Activated CD4-positive, alpha-beta memory T cell treated with anti-CD3 and anti-CD28 coated beads for 36 hours (primary cell): ENCODE measurements at places on chromosomes 6 and 20. TPM values are rescaled to one million over a fixed set of nuclear protein-coding genes. Genes with fewer than 3 reads are reported as not detected.

MRPS10 gene
- total RNA-seq = 38.6 TPM

RNF114 gene
- 72.1 TPM for total RNA-seq

COL9A1 gene
- total RNA-seq = not detected

BTN3A1 gene
- 36.5 TPM for total RNA-seq

DNA sequence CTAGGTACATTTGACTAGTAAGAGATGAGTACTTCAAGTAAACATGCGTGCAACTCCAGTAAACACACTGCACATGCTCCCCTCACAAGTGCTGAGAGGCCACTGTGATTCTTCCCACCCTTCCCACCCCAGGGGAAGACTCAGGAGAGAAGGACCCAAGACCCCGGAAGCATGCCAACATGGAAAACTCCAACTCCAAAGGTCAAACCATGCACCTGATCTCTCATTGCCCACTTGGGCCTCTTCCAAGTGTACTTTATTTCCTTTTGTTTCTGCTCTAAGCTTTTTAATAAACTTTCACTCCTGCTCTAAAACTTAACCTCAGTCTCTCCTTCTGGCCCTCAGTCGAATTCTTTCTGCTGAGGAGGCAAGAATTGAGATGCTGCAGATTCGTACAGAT, 78.5 kb downstream of the CD83 start:
- H3K36me3 ChIP-seq = no peaks in the 10 kb centered on the region
- no peak for DNase-seq
- no peak overlapping the region for H3K27ac ChIP-seq
- H3K4me3 ChIP-seq = no peak overlapping the region
- peaks cover 2% of the 10 kb centered on the region for H3K27me3 ChIP-seq

GRCh38 chr20:22489626-22490286, 94.6 kb downstream of the FOXA2 start:
- H3K4me3 ChIP-seq = no peak overlapping the region
- H3K27me3 ChIP-seq = no peaks in the 10 kb centered on the region
- H3K4me1 ChIP-seq = no peaks in the 10 kb centered on the region
- DNase-seq = no peak
- H3K36me3 ChIP-seq = no peaks in the 10 kb centered on the region

GRCh38 chr20:37494796-37495195, 26.3 kb upstream of the NNAT start:
- H3K4me1 ChIP-seq = no peaks in the 10 kb centered on the region
- H3K27ac ChIP-seq = no peak overlapping the region
- no peak overlapping the region for H3K4me3 ChIP-seq
- no peak for DNase-seq

DNA sequence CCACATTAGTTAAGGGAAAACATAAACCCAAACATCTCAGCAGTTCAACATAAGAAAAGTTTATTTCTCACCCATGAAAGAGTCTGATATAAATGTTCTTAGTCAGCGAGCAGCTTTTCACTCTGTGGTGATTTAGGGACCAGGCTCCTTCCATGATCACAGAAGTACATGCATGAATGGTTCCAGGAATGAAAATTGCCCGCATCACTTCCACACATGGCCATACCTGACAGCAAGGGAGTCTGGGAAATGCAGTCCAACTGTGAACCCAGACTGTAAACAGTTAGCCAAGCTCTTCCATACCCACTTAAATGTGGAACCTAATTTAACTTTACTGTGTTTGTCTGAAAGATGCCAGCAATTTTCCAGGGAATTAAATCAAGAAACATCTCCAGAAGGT, 353.9 kb downstream of the HACE1 start:
- H3K4me3 ChIP-seq = no peak overlapping the region
- peaks cover 4% of the 10 kb centered on the region for H3K27me3 ChIP-seq
- no peak for DNase-seq
- H3K4me1 ChIP-seq = no peaks in the 10 kb centered on the region
- no peak overlapping the region for H3K27ac ChIP-seq
- H3K36me3 ChIP-seq = no peaks in the 10 kb centered on the region

GRCh38 chr6:138182939-138183789, 21.4 kb downstream of the ARFGEF3 start:
- no peaks in the 10 kb centered on the region for H3K4me1 ChIP-seq
- no peaks in the 10 kb centered on the region for H3K36me3 ChIP-seq
- H3K4me3 ChIP-seq = no peak overlapping the region
